GM12878 (cell line): ENCODE measurements at places on chromosomes 11 and 22.

DNA sequence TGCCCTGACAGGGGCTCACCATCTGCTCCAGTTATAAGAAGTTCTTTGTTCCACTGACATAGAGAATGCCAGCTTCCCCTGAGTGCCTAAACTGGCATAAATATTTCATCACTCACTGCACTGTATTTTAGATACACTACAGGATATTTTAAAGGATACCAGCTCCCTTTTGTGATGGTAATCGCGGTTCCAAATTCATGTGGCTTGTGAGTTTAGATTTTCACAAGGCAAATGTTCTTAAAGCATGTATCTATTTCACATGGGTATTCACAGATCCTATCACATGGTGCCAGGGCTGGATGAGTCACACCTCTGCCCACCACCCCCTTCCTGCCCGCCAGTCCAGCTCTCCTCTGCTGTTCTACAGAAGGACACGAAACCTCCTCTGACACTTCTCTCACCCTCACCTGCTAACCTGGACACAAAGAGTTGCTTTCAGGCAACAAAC is 105.5 kb downstream of the KCNC1 start:
- DNase-seq, result no peak

GRCh38 chr22:42289671-42290541 is 19.5 kb upstream of the TCF20 start:
- DNase-seq, result no peak

- DNase-seq, result no peak
These were observed 94.1 kb downstream of the SWAP70 start for GRCh38 chr11:9757809-9758636.

- no peak for DNase-seq
These were observed 3.1 kb upstream of the PTS start for GRCh38 chr11:112223121-112223520.

DNA sequence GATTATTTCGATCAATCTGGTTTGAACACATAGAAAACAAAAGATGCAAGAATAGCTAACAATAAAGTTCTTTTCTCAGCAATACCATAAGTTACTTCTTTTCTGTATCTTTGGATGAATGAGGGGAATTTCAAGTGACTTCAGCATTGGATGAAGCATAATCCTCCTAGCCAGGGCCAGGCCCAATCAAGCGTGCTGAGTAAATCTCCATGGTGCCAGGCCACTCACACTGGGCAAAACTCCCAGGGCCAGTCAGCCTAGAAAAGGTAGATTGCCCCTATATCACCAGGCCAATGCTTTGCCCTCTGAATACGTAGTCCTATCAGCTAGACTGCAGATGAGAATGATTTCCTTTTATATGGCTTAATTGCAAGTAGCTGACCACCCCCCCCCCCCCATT is 6.0 kb downstream of the CNTF start:
- DNase-seq, result no peak

- no peak for DNase-seq
These were observed 253.5 kb upstream of the PLET1 start for GRCh38 chr11:112514011-112514740.

GRCh38 chr11:43687120-43687791 is 6.7 kb downstream of the HSD17B12 start:
- DNase-seq, result no peak

GRCh38 chr22:44168206-44168605 is 12.5 kb upstream of the PARVG start:
- DNase-seq, result no peak

GRCh38 chr11:103906291-103906867 is 130.1 kb upstream of the DDI1 start:
- DNase-seq, result no peak

DNA sequence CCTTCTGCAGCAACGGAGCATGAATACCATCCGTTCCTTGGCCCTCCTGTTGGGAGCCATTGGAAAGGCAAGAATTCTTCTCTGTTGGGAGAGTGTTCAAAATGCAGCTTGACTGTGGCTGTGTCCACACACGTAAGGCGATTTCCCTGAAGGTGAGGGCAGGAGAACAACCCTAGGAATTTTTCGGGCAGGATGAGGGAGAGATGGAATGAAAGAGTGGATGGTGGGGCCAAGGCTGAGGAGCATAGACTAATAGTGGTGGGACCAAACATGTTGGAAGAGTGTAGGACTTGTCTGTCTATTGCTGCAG is 924.9 kb downstream of the TBC1D22A start:
- DNase-seq, result no peak

- DNase-seq, result no peak
These were observed 117.1 kb downstream of the JRKL start for GRCh38 chr11:96506953-96507354.

GRCh38 chr22:18929459-18929858 is 6.6 kb downstream of the PRODH start:
- DNase-seq, result no peak

DNA sequence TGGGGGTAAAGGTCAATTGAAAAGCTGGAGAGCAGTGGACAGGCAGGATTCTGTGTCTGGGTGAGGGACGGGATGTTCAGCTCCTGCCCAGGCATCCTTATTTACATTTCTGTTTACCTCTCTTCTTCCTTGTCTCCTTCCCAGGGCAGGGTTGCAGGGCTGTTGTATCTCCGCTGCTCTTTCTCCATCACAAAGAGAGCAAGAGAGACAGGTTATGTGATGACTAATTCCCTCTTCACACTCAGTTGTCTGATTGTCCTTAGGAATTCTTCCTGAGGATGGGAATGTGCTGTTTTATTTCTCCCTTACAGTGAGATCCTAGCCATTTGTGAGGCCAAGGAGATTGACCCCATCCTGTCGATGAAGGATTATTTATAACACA is 104.9 kb downstream of the VPREB1 start:
- no peak for DNase-seq

DNA sequence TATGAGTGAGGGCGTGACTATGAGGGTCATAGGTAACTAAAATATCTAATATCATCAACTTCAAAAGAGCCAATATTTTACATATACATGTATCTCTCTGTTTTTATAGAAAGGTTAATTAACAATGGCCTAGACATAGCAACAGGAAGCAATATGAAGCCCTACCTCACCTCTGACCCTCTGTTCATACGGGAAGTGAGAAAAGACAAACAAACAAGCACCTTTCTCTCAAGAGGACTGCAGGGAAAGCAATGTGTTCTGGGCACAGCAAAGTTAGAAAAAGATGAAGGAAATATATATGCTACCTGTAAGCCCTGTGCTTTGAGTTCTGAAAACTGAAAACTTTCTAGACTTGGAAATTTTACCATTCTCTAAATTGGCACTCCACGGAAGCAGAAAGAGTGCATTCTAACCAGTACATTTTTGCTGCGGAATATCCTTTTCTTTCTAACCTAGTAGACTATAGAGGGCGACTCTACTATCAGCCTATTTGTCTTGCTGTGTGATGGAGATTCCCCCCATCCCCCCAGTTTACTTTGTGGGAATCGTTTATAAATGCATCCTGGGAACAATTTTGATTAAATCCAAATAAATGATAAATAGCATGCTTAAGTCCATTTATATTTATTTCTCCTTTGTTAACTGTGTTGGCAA is 830.4 kb upstream of the FAT3 start:
- DNase-seq, result no peak

DNA sequence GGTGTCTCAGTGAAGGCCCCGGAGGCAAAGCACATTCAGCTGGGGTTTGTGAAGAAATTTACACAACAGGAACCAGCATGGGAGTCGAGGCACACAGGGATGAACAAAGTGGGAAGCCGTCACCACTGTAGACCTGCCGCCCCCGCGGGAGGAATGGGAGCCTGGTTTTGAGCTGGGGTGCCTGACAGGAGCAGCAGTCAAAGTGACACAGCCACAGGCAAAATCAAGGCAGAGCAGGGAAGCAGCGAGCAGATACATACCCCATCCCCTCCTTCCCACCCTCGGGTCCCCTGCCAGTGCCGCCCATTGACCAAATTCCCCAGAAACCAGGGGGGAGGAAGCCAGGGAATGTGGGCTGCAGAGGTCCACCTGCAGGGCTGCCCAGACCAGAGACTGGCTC is 20.8 kb downstream of the P2RX3 start:
- DNase-seq, result no peak

GRCh38 chr11:127616158-127616557 is 615.6 kb upstream of the KIRREL3 start:
- DNase-seq, result no peak

- DNase-seq, result no peak
These were observed 436.2 kb downstream of the BUD13 start for GRCh38 chr11:116336540-116336939.

DNA sequence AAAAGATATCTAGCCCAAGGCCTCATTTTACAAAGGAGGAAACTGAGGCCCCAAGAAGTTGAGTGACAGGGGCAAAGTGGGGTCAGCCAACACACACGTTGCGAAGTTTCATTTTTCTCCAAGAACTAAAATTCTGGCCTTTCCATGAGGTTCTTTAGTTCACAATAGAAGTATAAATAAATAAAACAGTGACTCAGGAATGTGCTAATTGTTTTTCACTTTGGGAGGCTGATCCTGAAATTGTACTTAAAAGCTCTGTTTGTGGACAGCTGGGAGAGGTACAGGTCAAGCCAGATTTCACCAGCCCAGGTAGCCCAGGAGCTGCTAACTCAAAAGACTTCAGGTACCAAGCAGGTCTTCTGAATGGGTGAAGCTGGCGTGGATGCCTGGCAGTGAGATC is 105.2 kb downstream of the TRAF6 start:
- DNase-seq, result no peak

- DNase-seq, result no peak
These were observed 9.7 kb upstream of the TXNRD2 start for GRCh38 chr22:19951346-19951745.

- DNase-seq, result no peak
These were observed 67.9 kb downstream of the KCNC1 start for GRCh38 chr11:17802491-17802890.

DNA sequence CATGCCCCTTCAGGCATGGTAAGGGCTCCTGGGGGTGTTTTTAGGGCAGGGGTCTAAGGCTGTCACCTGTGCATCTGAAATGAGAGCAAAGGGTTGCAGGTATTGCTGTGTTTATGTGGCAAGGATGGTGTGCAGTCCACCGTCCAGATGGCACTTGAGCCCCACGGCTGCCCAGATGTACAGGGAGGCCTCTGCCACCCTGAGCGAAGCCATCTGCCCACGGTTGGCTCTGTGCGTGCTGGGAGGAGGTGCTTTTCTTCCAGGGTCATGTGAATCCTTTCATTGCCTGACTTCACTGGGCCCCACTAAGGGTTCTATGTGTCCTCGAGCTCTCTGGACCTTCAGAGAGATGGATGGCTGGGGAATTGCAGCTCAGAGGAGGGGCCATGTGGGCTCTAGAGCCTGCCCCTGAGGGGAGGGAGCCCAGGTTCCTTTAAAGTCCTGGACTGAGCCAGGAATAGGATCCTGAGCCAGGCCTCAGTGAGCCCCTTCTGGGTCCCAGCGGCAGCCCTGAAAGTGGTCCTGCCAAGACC is 89.9 kb downstream of the CTTN start:
- DNase-seq, result no peak

GRCh38 chr11:57680552-57680874 is 12.6 kb downstream of the ZDHHC5 start:
- DNase-seq, result no peak

DNA sequence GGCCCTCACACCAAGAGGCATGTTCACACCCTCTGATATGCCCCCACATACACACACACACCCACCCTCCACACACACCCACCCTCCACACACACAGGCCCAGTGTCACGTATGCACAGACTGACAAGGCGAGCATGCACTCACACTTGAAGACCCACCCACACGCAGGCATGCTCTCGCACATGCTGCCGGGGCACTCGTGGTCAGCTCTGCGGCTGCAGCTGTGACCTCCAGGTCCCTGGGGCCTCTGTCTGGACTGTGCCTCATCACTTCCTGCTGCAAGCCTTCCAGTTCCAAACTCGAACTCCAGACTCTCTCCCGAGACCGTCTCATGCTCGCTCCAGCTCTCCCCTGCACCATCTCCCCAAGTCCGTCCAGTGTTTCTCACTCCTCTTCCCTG is 9.5 kb downstream of the DCHS1 start:
- DNase-seq, result no peak

DNA sequence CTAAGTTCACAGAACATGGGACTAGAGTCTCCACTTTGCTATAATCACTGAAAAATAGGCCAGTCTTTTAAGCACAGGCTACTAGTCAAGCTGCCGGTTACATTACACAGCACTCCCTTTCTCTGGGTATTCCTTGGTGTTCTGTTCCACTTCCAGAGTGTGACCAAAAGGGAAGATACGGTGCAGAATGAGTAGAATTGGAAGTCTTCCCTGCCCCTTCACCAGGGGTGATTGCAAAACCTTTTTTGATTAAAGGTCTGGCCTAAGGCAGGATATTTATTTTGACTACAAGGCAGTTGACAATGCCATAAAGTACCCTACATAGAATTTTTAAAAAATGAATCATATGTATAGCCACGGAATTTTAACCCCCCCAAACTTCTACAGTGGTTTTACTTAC is 59.6 kb upstream of the ADORA2A start:
- DNase-seq, result no peak

GRCh38 chr11:10117709-10118351 is 176.2 kb downstream of the SBF2 start:
- DNase-seq, result no peak

DNA sequence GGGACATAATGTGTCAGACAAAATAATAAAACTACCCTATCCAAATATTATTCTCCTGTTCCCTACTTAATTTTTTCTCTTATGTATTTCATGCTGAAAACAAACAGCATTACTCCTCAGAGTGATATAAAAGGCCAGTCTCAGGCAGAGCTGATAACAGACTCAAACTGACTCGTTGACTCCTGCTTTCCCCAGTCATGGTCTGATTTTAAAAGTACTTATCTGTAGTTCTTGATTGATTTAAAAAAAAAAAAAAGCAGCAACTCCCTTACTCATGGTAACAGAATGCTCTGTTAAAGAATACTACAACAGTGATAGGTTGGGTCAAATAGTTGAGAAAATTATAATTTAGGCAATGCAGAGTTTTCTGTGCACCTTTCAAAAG is 90.3 kb upstream of the BARX2 start:
- no peak for DNase-seq

GRCh38 chr11:102794382-102794781 is 3.6 kb downstream of the MMP1 start:
- DNase-seq, result no peak

GRCh38 chr11:115682101-115682500 is 177.9 kb upstream of the CADM1 start:
- DNase-seq, result no peak

DNA sequence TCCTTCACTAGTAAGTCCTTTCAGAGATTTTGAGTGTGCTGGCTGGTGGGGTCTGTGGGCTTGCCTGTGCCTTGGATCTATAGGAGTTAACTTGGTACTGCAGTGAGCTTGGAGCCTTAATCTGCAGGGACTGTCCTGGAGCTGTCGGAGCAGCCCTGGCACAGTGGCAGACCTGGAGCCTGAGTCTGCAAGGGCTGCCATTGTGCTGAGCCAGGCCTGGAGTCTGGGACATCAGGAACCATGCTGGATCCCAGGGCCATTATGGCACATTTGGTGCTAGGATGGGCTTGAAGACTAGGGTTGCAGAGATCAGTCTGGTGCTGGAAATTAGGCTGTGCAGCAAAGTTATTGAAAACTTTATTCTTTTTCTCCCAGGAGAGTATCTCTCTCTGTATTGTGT is 665.4 kb downstream of the METTL15 start:
- no peak for DNase-seq
